ENCODE measurements at places on chromosomes 7 and 10.

GRCh38 chr7:142017451-142017850 is 21.8 kb downstream of the MGAM start:
- no peak for DNase-seq

DNA sequence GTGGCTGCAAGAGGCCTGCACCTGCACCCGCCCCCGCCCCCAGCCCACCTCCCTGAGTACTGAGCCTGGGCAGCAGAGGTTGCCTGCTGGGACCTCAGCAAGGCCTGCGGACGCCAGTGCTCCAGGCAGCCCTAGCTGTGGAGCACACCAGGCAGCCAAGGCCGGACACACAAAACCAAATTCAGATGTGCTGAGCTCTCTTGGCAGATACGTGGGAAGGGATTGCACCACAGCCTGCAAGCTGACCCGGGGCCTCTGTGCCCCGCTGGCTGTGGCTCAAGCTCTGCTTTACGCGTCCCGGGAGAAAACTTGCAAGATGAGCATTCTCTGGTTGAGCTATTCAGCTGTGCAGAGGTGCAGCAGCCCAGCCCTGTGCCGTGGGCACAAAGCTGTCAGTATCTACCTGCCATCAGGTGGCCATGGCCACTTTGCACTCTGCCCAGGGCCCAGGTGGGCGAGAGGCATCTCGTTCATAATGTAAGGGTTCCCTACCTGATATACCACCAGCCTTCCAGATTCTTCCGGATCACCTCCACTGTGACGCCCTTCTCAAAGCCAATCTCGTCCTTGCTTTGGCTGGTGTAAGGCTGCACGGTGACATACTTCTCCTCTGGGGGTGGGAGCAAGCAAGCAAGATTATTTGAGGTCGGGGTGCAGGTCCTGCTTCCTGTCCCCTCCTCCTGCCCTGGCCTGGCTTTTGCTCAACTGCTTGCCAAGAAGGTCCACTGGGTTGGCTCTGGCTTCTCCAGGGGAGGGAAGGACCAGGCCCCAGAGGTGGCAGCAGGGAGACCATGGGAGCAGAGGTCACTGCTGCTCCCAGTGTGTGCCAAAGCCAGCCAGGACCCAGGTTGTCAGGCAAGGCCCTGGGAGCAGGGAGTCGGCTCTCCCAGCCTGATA is 123.4 kb downstream of the NEURL1 start:
- DNase-seq: peak; percentile 66

DNA sequence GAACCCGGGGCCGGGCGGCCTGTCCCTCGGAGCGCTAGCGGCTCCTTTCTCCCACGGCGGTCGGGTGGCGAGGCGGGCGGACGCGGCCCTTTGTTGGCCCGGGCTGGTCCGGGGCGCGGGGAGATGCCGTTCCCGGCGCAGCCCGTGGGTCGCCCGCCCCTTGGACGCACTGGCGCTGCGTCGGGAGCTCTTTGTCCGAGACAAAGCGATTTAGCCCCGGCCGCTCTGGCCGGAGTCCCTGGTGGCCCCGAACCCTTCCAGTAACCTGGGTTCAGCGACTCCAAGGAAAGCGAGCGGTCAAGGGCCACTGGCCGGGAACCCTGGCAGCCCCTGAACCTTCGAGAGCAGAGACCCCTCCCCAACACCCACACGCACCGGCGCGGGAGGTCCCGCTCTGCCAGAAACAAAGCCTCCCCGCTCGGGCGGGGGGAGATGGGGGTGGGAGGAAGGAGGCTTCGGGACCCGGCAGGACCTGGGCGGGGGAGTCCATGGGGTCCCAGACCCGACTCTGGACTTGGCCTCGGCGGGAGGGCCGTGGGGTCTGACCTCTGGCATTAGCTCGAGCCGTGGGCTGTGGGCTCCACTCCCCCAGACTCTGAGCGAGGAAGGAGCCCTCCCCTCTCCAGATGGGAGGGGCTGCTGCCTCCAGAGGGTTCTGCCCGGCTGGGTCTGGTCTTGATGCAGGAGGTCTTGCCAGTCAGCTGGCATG is 836 bp downstream of the DPYSL4 start:
- no peak for DNase-seq

GRCh38 chr10:116719804-116720203 is 22.6 kb downstream of the HSPA12A start:
- no peak for DNase-seq

GRCh38 chr10:84423719-84424118 is 95.3 kb downstream of the CCSER2 start:
- no peak for DNase-seq

GRCh38 chr7:25118048-25118753 is 6.9 kb downstream of the CYCS start:
- no peak for DNase-seq

DNA sequence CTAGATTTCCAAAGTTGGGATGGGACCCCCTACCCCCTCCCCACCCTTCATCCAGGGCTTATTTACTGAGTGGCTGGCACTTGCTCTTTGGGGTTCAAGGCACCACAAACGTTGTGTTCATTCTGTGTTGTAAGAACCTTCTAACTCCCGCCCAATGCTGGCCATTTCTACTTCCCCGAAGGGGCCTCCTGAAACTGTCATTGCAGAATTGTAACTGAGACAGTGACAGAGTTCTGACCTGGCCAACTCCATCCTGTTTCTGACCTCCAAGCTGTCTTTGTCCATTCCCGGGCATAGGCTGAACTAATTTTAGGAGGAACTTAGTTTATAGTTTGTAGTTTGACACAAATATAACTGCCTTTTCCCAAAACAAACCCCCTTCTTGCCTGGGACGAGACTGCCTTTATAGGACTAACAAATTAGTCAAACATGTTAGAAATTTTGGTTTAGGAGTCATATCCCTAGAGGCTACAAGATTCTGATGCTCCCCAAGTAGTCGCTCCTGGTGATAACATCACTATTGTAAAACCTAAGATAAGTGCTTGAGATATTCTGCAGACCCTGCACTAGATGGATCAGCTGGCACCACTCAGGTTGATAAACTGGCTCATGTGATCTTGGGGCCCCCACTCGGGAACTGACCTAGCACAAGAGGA is 34.8 kb upstream of the ZMIZ2 start:
- peak; percentile 16 for DNase-seq

- no peak for DNase-seq
These were observed 174.8 kb downstream of the ZNF248 start for GRCh38 chr10:37682617-37683016.

GRCh38 chr7:13908667-13909397 is 80.6 kb downstream of the ETV1 start:
- DNase-seq: no peak

DNA sequence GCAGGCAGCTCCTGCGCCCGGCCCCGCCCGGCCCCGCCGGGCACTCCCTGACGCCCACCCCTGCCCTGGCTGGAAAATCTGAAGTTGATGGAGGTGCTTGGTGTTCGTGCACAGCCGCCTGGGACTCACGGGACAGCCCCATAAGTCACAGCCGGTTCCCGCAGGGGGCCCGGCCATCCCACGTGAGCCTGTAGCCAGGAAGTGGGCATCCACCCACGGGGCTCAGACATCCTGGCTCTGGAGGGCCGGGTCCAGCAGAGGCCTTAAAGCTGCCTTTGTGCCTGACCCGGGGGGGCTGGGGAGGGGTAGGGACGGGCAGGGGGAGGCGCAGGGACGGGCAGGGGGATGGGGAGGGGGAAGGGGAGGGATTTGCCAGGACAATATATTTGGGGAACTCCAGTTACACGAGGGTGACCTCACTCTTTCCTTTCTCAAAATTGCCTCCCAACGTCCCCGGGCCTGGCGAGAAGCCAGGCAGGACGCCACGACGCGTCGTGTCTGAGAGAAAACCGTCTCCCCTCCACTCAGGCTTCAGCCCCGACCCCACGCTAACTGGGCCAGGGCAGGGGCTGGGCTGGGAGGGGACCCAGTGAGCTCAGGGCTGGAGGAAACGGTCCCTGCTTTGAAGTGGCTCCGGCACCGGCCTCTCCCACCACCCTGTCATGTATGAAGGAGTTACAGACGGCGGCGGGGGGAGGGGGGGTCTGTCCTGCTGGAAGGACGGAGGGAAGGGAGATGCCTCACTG is 82.1 kb upstream of the PDGFA start:
- DNase-seq: peak; percentile 95

DNA sequence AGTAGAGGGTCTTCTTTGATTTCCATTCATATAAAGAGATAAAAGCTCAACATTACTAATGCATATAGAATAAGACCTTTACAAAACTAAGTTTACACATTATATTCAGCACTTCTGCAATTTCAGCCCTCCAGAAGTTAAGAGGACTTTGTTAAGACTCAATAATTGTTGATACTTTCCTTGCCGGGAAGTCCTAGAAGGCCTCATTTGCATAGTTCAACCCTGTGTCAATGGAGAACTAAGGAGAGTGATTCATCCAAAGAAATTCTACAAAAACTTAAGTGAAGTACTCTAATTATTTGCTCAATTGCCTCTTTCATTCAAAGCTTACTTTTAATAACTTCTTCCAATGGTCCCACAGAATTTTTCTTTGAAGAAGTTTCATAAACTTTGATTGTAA is 1060.3 kb upstream of the CELF2 start:
- DNase-seq: peak; percentile 91

DNA sequence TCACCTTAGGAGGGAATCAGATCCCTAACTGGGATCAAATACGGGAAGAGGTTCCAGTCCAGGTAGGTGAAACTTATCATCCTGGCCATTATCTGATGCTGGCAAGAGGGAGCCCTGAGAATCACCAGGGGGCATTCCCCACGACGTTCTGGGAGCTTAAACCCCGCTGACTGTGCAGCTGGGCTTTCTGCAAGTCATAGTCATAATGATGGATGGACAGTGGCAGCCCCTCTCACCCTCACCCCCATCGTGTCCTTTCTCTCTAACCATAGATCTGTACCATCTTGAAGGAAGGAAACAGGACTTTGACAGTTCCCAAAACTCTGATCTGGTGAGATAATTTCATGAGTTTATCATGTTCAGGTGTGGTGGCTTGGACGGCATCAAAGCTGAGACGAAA is 50.2 kb downstream of the GATA3 start:
- DNase-seq: no peak

- peak; percentile 43 for DNase-seq
These were observed 7.9 kb downstream of the SLC25A28 start for GRCh38 chr10:99612167-99612831.

GRCh38 chr7:42103020-42103419 is 134.0 kb downstream of the GLI3 start:
- DNase-seq: peak; percentile 3
